ENCODE measurements at places on chromosomes 2 and 18. TPM values are rescaled to one million over a fixed set of nuclear protein-coding genes. Genes with fewer than 3 reads are reported as not detected.

GRCh38 chr2:172564376-172564775 is 8.5 kb downstream of the PDK1 start:
- peaks cover 81% of the 10 kb centered on the region for H3K36me3 ChIP-seq
- H3K4me3 ChIP-seq, result no peak overlapping the region
- no peak for DNase-seq
- no peaks in the 10 kb centered on the region for H3K4me1 ChIP-seq

- H3K4me1 ChIP-seq, result no peaks in the 10 kb centered on the region
- H3K27ac ChIP-seq, result no peak overlapping the region
- DNase-seq, result no peak
- no peaks in the 10 kb centered on the region for H3K27me3 ChIP-seq
- no peak overlapping the region for H3K4me3 ChIP-seq
Observed at GRCh38 chr2:103123516-103123915, 361.7 kb downstream of the TMEM182 start.

- H3K36me3 ChIP-seq, result no peaks in the 10 kb centered on the region
- DNase-seq, result no peak
- H3K4me1 ChIP-seq, result no peaks in the 10 kb centered on the region
Observed at GRCh38 chr2:68330691-68331090, 10.9 kb upstream of the CNRIP1 start.

- no peaks in the 10 kb centered on the region for H3K36me3 ChIP-seq
- no peaks in the 10 kb centered on the region for H3K4me1 ChIP-seq
- no peak overlapping the region for H3K4me3 ChIP-seq
- no peaks in the 10 kb centered on the region for H3K27me3 ChIP-seq
- peak; percentile 83 for DNase-seq
- no peak overlapping the region for H3K27ac ChIP-seq
Observed at GRCh38 chr2:34012715-34013302, 413.7 kb upstream of the FAM98A start.

DNA sequence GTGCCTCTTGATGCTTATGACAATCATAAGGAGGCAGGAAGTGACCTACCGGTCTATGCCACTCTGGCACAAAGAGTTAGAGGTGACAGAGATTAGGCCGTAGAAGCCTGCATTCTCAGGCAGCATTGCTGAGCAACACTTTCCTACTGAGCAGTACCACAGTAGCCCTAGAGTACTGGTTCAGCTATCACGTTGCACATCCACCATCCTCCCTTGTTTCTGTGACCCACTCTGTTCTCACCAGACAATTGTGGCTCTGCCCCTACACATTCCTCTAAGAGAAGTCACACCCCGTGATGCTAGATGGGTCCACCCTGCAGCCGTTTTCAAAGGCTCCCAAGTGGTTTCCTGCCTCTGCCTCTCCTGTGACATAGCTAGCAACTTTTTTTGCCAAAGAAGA is 22.6 kb upstream of the SUCLG1 start:
- no peak overlapping the region for H3K27ac ChIP-seq
- H3K27me3 ChIP-seq, result no peaks in the 10 kb centered on the region
- DNase-seq, result no peak
- no peak overlapping the region for H3K4me3 ChIP-seq
- no peaks in the 10 kb centered on the region for H3K36me3 ChIP-seq

DNA sequence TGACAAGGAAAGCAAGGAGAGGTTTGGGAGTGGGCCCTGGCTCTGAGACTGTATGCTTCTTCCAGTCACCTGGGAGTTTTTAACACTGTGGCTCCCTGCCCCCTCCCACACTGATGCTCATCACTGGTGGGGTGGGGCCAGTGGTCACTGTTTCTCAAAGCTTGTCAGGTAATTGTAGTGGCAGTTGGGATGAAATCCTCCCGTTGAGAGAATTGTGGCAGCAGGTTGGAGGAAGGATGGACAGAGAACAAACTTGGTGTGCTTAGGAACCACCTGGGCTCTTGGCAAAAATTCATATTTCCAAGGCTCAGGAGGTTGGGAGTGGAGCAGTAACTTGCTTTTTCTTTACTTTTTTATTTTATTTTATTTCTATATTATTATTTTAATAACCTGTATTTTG is 25.1 kb downstream of the DGKD start:
- peaks cover 26% of the 10 kb centered on the region for H3K4me1 ChIP-seq
- H3K27me3 ChIP-seq, result no peaks in the 10 kb centered on the region
- no peaks in the 10 kb centered on the region for H3K36me3 ChIP-seq
- no peak overlapping the region for H3K4me3 ChIP-seq
- no peak overlapping the region for H3K27ac ChIP-seq
- DNase-seq, result no peak

RASGRP3 gene
- total RNA-seq, result 19.3 TPM

DNA sequence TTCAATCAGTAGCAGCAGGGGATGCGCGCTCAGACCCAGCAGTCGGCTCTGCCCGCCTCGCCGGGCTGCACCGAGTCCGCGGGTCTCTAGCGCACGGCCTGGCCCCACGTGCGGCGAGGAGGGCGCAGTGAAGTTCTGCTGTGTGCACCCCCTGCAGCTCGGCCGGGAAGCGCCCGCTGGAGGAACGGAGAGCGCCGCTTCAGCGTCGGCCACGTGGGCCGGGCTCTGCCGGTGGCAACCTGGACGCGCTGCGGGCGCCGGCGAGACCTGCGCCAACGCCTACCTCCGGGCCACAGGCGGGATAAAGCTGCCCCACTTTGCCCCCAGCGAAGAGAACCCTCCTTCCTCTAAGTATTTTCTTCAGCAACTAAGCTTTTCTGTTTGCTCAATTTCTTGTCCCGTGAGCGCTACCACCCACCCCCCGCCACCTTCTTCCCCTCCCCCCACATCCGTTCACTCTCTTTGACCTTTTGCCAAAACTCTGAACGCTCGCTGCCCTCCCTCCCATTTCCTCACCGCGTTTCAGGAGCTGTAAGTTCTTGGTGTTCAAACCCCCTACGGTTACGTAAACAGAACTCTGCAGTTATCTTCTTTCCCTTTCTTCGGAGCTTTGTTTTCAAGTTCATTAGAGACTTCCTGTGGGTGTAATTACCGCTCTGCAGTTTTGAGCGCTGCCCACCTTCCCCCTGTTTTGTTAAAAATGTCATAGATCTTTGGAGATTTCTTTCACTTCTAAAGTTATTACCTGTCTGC is 42.6 kb upstream of the EDAR start:
- no peak overlapping the region for H3K27ac ChIP-seq
- H3K27me3 ChIP-seq, result no peaks in the 10 kb centered on the region
- no peaks in the 10 kb centered on the region for H3K36me3 ChIP-seq
- no peak overlapping the region for H3K4me3 ChIP-seq
- H3K4me1 ChIP-seq, result no peaks in the 10 kb centered on the region

DNA sequence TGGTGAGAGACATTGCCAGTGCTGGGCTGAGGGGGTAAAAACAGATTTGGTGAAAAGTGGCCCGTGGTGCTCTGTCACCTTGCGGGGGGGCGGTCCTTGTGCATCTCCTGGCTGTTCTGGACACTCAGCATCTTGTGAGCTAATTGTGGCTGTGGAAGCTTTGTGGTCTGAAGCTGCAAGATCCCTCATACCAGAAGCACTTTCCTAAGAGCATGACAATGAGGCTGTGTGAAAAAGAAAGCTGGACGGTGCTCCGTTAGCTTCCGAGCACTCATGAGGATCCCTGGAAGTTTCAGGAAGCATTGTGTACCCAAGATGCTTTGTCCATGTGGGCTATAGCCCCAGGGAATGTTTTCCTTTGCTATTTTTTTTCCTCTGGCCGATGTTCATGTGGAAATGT is 74.5 kb downstream of the CABLES1 start:
- no peak overlapping the region for H3K27ac ChIP-seq
- no peaks in the 10 kb centered on the region for H3K36me3 ChIP-seq
- no peaks in the 10 kb centered on the region for H3K27me3 ChIP-seq
- DNase-seq, result no peak

DNA sequence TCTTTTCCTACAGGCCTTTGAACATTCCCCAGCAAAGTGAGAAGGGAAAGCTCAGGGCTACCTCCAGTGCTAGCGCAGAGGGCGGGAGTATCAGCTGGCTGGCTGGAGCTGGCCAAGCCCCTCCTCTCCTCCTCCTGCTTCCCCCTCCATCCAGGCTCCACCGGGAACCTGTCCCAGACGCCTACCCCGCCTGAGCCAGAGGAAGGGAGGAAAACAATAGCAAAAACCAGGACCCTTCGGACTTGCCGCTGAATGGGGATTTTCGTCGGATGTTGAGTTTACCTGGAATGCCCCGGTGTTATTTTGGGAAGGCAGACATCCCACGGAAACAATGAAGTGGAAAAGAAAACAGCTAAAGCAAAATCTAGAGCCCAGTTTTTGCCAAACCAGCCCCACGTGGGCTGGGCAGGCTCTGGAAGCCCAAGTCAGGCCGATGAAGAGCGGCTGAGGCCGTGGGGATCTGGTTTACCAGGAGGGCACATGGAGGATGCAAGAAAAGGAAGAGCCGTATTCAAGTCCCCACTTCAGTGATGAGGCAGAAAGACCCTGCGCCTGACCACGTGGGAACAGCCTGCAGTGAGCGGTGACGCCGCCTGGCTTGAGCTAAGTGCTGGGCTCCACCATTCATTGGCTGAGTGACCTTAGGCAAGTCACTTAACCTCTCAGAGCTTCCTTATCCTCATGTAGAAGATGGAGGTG is 100.4 kb upstream of the LCLAT1 start:
- no peak overlapping the region for H3K4me3 ChIP-seq
- no peaks in the 10 kb centered on the region for H3K27me3 ChIP-seq
- H3K4me1 ChIP-seq, result no peaks in the 10 kb centered on the region
- H3K27ac ChIP-seq, result no peak overlapping the region
- H3K36me3 ChIP-seq, result no peaks in the 10 kb centered on the region

GRCh38 chr18:70662588-70662987 is 373.7 kb downstream of the SOCS6 start:
- H3K27me3 ChIP-seq, result 0 out of 2 replicates have a peak, but pooled peaks cover 3% of the 10 kb centered on the region
- H3K27ac ChIP-seq, result no peak overlapping the region
- DNase-seq, result no peak
- no peaks in the 10 kb centered on the region for H3K4me1 ChIP-seq
- H3K4me3 ChIP-seq, result no peak overlapping the region

GRCh38 chr2:224101820-224102630 is 62.9 kb upstream of the SERPINE2 start:
- no peak overlapping the region for H3K4me3 ChIP-seq
- H3K27ac ChIP-seq, result no peak overlapping the region
- no peaks in the 10 kb centered on the region for H3K36me3 ChIP-seq
- DNase-seq, result peak; percentile 48
- no peaks in the 10 kb centered on the region for H3K27me3 ChIP-seq
- peaks cover 6% of the 10 kb centered on the region for H3K4me1 ChIP-seq

VIT gene
- not detected for total RNA-seq

DNA sequence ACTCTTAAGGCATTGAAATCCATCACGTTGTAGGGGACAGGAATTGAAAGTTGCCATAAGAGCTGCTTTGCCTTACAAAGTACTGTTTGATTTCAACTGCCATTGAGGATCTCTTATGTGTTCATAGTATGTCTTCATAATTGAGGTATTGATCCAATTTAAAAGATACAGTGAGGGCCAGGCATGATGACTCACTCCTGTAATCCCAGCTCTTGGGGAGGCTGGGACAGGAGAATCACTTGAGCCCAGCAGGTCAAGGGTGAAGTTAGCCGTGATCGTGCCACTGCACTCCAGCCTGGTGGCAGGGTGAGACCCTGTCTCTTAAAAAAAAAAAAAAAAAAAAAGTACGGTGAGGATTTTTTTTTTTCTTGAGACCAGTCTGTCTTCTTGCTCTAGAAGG is 91.7 kb upstream of the EML6 start:
- peaks cover 14% of the 10 kb centered on the region for H3K4me1 ChIP-seq
- no peak for DNase-seq
- H3K4me3 ChIP-seq, result no peak overlapping the region
- no peaks in the 10 kb centered on the region for H3K27me3 ChIP-seq
- H3K27ac ChIP-seq, result no peak overlapping the region

GRCh38 chr2:155301221-155301620 is 602.7 kb downstream of the KCNJ3 start:
- no peak overlapping the region for H3K4me3 ChIP-seq
- H3K4me1 ChIP-seq, result no peaks in the 10 kb centered on the region
- H3K27me3 ChIP-seq, result no peaks in the 10 kb centered on the region
- H3K36me3 ChIP-seq, result no peaks in the 10 kb centered on the region
- DNase-seq, result no peak

UGT1A4 gene
- not detected for total RNA-seq

OSGEPL1 gene
- 11.0 TPM for total RNA-seq
